Hematopoietic multipotent progenitor cell (in vitro differentiated cells): ENCODE measurements at places on chromosomes 6 and 20. TPM values are rescaled to one million over a fixed set of nuclear protein-coding genes. Genes with fewer than 3 reads are reported as not detected.

The C20orf141 gene
- total RNA-seq, result not detected

The PPIL6 gene
- 2.7 TPM for total RNA-seq

The SLPI gene
- not detected for total RNA-seq

- DNase-seq, result no peak
These were observed 10.1 kb upstream of the SMIM13 start for GRCh38 chr6:11083491-11083890.

DNA sequence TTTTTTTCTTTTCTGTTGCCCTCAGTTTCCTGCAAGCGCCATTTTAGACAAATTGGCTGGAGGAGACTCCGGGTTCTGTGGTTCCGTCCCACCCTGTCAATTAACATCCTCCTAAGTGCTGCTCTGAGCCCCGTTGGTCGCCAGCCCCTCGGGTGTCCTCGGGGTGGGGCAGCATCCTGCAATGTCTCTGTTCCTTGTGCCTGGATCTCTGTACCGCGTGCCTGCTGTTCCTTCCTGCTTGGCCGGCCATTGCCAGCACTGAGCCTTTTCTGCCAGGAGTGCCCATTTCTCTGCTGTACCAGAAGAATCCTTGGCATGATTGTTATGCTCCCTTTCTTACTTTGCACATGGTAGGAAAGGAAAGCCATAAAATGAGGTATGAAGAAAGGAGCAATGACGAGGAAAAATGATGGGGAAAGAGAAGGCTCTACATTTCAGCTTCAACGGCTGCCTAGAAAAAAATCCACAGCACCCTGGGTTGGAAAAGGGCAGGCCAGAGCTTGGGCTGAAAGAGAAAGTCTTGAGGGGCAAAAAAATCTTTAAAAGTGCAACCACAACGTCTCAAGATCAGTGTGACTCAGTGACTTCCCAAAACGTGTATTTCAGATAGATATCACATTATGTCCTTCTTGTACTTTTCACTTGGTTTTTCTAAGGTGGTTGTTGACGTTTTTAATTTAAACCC is 256.7 kb downstream of the CLIC5 start:
- DNase-seq, result no peak

DNA sequence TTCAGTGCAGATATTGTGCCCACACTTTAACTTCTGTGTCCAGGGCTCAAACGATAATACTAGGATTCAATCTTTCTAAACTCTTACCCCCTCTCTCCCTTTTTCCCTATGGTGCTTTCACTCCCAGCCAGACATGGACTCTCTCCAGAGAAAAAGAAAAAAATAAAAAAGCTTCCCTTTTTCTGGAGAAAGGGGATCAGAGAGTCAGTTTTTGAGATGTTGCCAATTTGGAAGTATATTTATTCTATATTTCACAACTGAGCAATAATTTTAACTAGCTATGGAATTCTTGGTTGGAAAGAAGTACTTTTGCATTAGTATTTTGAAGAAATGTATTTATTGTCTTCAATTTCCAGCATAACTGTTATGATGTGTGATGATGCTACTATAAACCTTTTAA is 72.2 kb upstream of the ZFP64 start:
- DNase-seq, result no peak

DNA sequence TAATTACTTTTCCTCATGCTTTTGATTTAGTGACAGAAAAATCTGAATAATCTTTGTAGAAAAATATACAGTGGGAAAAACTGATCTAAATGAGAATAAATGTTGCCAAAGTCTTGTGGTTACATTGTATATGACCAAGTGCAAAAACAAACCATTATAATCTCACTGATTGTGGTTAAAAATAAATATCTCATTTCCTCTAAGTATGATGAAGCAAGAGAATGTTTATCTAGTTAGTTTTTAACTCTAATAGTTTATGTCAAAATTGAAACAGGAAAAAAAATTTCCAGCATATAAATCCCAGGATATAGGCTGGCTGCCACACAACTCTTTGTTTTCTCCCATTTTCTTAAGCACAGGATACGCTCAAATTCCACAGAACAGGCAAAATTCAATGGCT is 392.7 kb upstream of the ID4 start:
- DNase-seq, result no peak

- no peak for DNase-seq
These were observed 102.2 kb upstream of the SASH1 start for GRCh38 chr6:148240461-148240840.

- no peak for DNase-seq
These were observed 90.0 kb downstream of the RAMACL start for GRCh38 chr6:166496460-166496859.
